ENCODE measurements at places on chromosomes 11 and 22. TPM values are rescaled to one million over a fixed set of nuclear protein-coding genes. Genes with fewer than 3 reads are reported as not detected.
A peak's percentile ranks its signal among the peaks of the same experiment; 100 is the strongest.

OR10A2 gene
- not detected for total RNA-seq

- peak; percentile 63 for DNase-seq
These were observed 539 bp downstream of the EIF4ENIF1 start for GRCh38 chr22:31488988-31489617.

C22orf31 gene
- total RNA-seq, result not detected

- DNase-seq, result no peak
These were observed 224.1 kb downstream of the CADM1 start for GRCh38 chr11:115279813-115280761.

GRCh38 chr11:96012086-96012824, 88.3 kb upstream of the MTMR2 start:
- no peak for DNase-seq

- peak; percentile 40 for DNase-seq
These were observed 76.3 kb downstream of the MORC2 start for GRCh38 chr22:30892286-30892685.

DNA sequence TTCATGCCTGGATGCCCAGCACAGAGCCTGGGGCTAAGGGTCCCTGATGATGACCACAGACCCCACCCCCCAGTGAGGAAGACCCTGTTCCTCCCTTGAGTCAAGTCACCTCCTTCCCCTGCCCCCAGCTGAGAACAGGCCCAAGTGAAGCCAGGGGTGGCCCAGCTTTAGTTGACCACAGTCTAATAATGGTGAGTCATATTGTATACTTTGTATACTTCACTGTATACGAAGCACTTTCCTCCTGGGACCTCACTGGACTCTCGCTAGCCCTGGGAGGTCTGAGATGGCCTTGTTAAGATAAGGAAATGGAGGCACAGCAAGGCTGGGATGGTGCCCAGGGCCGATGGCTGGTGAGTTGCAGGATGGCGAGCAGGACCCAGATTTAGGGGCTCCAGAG, 3.7 kb upstream of the FLRT1 start:
- no peak for DNase-seq

CACNA1I gene
- not detected for total RNA-seq

MRGPRX3 gene
- total RNA-seq, result not detected

MAPK12 gene
- 7.6 TPM for total RNA-seq

FAM83F gene
- total RNA-seq, result 1.2 TPM

TRMU gene
- 20.6 TPM for total RNA-seq

LIN7C gene
- 27.5 TPM for total RNA-seq

PANX2 gene
- total RNA-seq, result 12.3 TPM

RASSF10 gene
- 0.49 TPM for total RNA-seq

DNA sequence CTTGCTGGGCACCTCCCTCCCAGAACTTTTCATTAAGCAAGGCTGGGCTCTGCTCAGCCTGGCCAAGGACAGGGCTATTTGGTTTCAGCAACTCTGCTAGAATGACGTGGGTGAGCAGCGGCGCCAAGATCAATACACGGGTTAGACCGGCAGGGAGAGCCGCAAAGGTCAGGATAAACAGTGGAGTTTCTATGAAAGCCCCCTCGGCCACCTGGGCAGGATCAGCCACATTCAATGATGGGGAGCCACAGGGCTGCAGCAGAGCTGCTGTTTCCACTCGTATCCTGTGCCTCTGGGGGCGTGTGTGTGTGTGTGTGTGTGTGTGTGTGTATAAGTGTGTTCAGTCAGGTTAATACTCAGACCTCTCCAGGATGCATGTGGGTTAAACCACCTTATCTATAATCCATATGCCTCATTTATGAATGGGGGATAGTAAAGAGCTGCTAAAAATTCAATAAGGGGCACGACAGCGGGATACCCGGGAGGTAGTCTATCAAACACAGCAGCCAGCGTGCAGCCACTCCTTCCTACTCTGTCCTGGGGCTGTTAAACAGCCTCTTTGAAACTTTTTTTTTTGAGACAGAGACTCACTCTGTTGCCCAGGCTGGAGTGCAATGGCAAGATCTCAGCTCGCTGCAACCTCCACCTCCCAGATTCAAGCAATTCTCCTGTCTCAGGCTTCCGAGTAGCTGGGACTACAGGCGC, 34.8 kb downstream of the MYH9 start:
- peak; percentile 93 for DNase-seq

GRCh38 chr22:36757668-36758211, 18.2 kb downstream of the IFT27 start:
- peak; percentile 80 for DNase-seq

DNA sequence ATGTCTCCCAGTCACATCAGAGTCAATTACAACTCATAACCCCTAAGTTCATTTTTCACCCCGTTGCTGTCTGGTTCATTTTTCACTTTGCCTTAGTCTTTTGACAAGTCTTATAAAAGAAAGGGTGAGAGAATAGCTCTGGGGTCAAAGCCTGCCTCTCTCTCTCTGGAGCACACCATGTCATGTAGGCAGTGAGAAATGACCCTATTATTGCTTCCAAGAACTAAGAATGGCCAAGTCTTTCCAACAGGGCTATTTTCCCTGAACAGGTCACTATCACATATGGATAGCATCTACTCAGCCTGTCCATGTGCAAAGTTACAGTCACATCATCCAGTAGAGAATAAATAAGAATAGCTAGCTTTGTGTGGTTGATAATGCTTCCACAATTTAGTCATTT, 655.5 kb upstream of the LRRC4C start:
- DNase-seq, result no peak

GRCh38 chr11:123681030-123681429, 26.6 kb upstream of the SCN3B start:
- no peak for DNase-seq

DNA sequence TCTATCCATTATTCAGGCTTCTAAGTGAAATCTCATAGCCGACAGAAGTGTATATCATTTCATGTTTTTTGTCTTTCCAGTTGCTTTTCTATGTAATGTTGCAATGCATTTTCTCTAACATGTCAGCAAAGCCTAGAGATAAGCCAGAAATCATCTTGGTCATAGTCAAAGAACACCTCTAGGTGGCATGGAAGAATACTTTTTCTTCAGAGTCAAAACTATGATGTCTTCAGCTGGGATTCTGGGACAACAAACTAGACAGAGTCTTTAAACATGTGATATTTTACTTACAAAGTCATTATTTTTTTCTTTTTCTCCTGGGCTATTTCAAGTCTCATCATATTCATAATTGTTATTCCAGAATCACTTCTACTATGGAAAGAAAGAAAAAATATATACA, 4.4 kb downstream of the GAS2 start:
- DNase-seq, result no peak

GRCh38 chr11:64809781-64810241, 540 bp downstream of the MEN1 start:
- peak; percentile 54 for DNase-seq

- DNase-seq, result no peak
These were observed 23.0 kb downstream of the MOGAT2 start for GRCh38 chr11:75740681-75741080.

GRCh38 chr11:105092256-105093239, 47.0 kb downstream of the CARD18 start:
- DNase-seq, result no peak

OR52E1 gene
- total RNA-seq, result not detected

DNA sequence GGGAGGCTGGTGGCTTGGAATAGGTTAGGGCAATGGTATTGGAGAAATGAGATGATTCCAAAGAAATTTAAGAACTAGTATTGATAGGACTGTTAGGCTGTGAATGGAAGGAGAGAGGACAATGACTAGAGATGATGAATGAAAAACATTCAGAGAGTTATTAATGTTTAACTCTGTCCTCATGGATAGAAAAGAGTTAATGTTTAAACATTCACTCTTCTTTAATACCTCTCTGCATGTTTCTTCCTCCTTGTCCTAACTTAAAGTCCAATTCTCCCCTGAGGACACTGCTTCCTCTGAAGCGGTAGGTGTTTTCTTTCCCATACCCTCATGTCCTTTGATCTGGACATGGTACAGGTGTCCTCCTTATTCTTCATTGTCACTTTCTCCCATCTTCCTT, 13.4 kb downstream of the CHEK1 start:
- no peak for DNase-seq

- DNase-seq, result peak; percentile 81
These were observed 25.9 kb upstream of the ATXN10 start for GRCh38 chr22:45645526-45646414.

DEFB131B gene
- not detected for total RNA-seq

FXYD2 gene
- 12.1 TPM for total RNA-seq

DNA sequence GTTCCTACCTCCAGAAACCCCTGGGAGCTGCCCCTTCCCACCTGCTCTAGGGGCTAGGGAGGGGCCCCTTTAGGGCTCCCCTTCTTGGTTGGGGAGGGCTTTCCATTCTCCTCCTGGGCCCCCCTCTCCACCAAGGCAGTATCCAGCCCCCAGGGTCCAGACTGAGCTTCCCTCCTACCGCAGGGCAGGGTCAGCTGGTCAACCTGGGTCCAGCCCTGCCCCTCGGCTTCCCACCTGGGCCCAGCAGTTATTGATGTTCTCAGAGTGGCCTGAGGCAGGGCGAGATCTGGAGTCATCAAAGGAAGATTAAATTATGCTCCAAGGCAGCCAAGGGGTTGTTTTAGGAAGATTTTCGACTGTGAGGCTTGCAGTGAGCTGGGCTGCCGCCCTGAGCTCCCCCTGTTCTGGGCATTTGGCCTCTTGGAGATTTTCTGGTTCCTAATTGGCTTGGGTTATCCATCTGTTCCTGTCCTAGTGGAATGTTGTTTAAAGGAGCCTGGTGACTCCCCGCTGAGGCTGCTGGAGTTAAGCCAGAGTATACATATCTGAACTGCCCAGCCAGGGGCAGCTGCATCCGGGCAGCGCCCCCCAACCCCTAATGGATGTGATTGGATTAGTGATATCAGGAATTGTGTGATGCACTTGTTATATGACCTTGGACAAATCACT, 1.8 kb upstream of the SLC22A8 start:
- no peak for DNase-seq

- DNase-seq, result no peak
These were observed 183.5 kb upstream of the SNX19 start for GRCh38 chr11:131099746-131100145.

- peak; percentile 75 for DNase-seq
These were observed 112.7 kb downstream of the VPREB1 start for GRCh38 chr22:22357024-22357883.

OR52E8 gene
- total RNA-seq, result not detected

DNA sequence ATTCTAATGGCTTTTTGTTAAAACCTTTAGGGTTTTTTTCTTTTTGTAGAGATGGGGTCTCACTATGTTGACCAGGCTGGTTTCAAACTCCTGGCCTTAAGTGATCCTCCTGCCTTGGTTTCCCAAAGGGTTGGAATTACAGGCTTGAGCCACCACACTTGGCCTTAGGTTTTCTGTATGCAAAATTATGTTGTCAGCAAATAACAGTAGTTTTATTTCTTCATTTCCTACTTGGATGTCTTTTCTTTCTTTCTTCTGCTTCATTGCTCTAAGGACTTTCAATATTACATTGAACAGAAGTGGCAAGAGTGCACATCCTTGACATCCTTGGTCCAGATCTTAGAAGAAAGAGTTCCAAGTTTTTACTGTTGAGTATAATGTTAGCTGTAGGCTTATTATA, 52.8 kb downstream of the CCDC81 start:
- no peak for DNase-seq

DNA sequence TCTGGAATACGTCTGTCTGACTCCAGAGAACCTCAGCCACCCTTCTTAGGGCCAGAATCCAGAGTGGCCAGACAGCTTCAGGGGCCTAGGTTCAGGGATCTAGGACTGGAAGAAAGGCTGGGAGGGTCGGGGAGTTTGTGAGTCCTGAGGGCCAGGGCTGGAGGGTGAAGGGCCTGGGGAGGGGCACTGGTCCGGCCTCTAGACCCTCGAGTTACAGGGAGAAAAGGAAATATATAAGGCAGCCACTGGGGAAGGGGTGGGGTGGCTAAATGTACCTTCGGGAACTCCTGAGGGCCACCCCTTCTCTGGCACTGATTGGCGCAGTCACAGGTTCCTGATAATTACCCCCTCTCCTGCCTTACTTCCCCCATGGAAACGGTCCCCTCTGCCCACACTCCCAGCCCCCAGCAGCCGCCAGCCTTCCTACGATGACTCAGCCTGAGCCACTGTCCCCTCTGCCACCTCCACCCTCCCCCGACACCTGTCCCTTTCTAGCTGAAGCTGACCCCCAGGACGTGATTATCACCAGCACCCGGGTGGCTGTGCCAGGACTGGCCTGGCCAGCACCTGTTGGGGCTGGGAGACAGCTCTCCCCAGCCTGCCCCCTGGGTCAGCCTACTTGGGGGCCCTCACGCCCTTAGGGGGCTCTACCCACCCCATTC, 26.4 kb downstream of the MB start:
- no peak for DNase-seq

DNA sequence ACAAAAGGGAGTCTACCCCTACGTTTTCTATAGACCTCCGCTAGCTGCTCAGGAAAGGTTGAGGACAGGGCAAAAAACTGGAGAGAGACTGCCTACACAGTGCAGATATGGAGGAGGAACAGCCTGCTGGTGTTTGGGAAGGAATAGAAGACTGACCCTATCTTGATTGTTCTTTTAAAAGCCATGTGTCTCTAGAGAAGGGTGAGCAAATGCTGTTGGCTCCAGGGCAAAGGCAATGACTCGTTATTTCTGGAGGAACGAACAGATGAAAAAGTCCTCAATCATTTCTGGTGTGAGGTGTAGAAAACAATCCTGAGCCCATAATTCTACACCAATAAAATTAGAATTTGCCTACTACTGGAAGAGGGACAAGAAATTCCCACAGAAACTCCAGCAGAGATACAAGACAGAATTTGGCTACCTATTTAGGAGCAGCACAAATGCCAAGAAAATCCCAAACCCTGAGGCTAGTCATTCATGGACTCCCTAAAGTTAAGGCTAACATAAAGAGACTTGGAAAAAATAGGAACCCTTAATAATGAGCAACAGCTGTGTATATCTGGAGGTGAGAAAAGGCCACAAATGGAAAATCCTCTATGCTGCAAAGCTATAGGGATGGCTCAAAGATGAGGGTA, 1206.3 kb upstream of the CNTN5 start:
- DNase-seq, result no peak
